Tracheal epithelial cell (primary cell): ENCODE measurements at places on chromosomes 2 and 18. TPM values are rescaled to one million over a fixed set of nuclear protein-coding genes. Genes with fewer than 3 reads are reported as not detected.

Gene KLHL30
- total RNA-seq, result 0.72 and 0.85 TPM in 2 replicates

Gene COX7A2L
- 268 and 369 TPM in 2 replicates for total RNA-seq

Gene CTAGE1
- total RNA-seq, result not detected in 2 replicates

Gene TMEM37
- 0.72 TPM in 1 of 2 replicates, not detected in the other for total RNA-seq
